ENCODE measurements at places on chromosomes 2 and 18.
A peak's percentile ranks its signal among the peaks of the same experiment; 100 is the strongest.

DNA sequence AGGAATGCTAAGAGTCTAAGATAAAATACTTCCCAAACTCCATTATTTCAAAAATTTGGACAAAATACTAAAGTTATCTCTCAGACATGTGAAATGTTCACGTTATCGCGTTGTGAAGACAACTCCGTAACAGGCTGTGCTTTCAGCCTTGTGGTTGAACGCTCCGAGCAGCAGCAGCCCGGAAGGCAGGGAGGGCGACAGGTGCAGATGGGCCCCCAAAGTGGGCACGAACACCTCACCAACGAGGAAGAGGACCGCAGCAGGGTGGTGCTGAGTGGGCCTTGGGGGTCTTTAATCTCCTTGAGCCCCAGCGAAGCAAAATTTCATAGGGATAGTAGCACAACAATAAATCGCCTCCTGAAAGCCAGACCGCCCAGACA is 1.0 kb upstream of the FAM110C start:
- no peak for DNase-seq

- DNase-seq: no peak
Observed at GRCh38 chr2:73406996-73407395, 21.4 kb downstream of the ALMS1 start.

GRCh38 chr18:55416791-55417190 is 171.2 kb downstream of the TCF4 start:
- no peak for DNase-seq

- no peak for DNase-seq
Observed at GRCh38 chr2:128502200-128502599, 183.5 kb upstream of the HS6ST1 start.

DNA sequence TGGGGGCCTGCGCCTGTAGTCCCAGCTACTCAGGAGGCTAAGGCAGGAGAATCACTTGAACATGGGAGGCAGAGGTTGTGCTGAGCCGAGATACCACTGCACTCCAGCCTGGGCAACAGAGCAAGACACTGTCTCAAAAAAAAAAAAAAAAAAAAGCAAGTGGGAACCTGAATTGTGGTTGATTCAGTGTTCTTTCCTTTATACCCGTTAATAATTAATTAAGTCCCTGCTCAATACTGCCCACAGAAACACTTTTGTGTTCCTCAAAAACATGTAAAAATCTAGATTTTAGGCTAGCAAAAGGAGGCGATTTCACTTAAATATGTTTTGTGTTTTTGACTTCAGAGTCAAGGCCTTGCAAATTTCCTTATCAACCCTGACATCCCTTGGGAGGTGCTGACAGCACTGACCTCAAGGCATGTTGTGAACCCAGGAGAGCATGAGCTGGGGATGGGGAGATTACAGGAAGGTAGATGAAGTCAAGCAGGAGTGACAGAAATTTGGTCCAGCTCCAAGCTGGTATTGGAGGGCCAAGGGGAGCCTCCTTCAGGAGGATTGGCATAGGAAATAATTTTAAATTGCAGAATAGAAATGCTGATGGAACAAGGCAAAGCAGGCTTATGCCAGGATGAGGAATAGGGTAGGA is 89.0 kb upstream of the PNPT1 start:
- DNase-seq: no peak

GRCh38 chr2:227906991-227907390 is 35.6 kb downstream of the DAW1 start:
- DNase-seq: no peak

DNA sequence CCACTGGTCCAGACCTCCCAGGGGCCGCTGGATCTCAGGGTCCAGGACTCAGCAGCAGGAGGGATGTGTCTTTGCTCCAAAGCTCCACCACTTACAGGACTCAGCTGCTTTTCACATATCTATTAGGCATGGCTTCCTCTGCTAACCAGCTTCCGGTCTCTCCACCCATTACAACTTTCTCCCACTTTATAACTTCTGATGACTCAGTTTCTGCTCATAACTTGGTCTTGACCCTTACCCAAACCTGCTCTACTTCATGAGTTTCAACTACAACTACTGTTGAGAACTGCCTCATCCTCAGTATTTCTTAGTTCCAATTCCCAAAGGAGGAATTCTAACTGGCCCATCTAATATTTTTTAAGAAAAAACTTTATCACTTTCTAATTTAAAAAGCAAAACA is 17.2 kb downstream of the SULT1C2 start:
- DNase-seq: no peak

DNA sequence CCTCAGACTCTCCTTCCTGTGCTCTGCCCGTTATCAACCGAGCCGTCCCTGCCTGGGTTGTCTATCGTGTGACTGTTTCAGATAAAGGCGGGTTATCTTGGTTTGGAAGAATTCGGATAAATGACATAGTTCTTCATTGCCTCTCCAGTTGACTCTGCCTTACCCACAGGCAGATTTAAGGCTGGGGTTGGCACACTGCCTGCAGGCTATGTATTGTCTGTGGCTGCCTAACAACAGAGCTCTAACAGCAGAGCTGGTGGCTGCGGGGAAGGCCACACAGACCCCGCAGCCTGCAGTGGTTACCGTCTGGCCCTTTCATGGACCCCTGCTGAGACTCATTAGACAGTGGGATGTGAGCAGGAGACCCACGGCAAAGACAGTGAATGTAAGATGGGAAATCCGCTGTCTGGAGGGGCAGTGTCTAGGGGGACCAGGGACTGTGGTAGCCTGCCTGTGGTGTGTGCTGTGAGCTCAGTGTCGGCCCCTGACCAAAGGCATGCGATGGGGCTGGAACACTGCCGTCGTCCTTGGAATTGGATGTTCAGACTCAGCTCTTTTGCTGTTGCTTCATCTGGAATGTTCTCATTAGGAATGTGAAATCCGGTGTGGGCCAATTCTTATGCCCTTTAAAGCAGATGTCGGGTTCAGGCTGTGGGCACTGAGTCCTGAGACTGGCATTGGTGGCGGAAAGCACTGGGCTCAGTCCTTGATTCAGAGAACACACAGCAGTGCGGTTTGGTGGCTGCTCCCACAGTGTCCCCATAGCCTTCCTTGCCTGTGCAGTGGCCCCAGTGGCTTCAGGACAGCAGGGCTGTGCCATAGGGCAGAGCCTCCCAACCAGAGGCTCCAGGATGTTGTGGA is 44.5 kb downstream of the SH3RF3 start:
- DNase-seq: no peak

- DNase-seq: no peak
Observed at GRCh38 chr2:141805302-141805701, 325.5 kb downstream of the LRP1B start.

DNA sequence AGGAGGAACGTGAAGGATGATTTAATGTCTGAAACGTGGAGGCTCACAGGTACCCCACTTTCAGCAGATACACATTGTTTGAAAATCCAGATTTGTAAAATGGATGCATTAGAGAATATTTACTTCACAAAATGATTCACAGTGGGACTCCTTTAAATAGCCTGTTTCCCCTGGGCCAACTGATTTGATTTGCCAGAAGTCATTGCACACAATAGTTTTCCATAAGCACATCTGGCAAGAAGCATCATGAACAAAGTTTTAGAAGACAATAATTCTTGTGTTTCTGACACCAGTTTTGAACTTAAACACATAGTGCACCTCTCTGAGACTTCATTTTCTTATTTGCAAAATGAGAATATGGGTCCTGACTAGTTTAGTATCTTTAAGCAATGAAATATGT is 451.4 kb upstream of the SLC14A2 start:
- no peak for DNase-seq

DNA sequence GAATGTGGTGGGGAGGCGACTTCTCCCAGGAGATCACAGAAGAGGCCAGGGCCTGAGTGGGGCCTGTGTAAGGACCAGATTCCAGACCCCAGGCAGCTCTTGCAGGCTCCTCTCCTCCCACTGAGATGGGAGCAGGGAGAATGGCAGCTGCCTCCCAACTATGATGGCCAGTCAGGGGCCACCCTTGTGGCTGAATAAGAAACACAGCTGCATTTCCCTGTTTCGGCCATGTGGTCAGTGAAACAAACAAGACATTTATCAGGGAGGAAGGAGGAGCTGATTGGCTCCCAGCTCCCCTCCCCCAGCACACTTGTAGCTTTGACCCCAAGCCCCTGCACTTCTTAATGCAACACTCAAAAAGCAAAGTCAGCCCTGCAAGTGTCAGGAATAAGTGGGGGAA is 143.5 kb downstream of the CELF4 start:
- no peak for DNase-seq

DNA sequence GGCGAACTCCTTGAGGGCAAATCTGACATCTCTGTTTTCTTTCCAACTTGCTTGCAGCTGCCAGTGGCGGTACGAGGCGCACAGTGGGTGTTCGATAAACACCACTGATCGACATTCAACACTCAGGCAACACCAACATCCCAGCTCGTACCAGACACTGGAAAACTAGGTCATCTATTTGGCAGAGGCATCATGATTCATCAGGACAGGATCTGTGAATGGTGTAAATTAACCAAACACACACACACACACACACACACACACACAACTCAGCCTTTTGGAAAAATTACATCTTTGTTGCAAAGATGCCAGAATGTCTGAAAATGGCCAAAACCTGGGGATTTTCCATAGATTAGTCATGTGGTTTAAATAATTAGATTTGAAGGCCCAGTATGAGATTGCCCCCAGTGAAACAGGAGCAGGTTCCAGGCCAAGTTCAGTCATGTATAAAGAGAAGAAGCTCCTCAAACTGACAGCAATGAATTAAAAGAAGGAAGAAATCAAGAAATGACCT is 150.5 kb upstream of the NCKAP5 start:
- no peak for DNase-seq

DNA sequence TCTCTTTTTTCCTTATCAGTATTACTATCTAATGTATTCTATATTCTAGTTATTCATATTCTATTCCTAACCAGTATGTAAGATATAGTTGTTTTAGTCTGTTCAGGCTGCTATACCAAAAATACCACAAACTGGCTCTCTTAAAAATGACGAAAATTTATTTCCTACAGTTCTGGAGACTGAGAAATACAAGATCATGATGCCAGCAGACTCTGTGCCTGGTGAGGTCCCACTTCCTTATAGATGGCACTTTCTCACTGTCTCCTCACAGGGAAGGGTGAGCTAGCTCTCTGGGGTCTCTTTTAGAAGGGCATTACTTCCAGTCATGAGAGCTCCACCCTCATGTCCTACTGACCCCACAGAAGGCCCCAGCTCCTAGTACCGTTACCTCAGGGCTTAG is 4.8 kb upstream of the ARHGAP15 start:
- no peak for DNase-seq

DNA sequence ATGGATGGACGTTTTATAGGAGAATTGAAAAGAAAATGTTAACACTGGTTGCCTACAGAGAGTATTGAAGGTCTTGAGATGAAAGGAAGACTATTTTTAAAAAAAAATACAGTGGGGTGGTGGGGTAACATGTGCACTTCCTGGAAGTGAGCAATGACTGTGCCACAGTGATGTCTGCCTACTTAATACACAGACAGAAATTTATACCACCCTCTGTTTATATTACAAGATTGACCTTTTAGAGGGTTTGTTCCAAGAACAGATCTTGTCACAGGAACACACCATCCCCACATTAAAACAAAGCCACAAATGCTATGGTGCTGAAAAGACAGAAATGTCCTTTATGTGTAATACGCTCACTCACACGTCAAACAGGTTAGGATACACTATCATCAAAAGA is 87.6 kb downstream of the THADA start:
- peak; percentile 30 for DNase-seq

GRCh38 chr18:55633032-55633431 is 45.0 kb upstream of the TCF4 start:
- DNase-seq: no peak

- no peak for DNase-seq
Observed at GRCh38 chr2:31253356-31254131, 19.6 kb downstream of the EHD3 start.

DNA sequence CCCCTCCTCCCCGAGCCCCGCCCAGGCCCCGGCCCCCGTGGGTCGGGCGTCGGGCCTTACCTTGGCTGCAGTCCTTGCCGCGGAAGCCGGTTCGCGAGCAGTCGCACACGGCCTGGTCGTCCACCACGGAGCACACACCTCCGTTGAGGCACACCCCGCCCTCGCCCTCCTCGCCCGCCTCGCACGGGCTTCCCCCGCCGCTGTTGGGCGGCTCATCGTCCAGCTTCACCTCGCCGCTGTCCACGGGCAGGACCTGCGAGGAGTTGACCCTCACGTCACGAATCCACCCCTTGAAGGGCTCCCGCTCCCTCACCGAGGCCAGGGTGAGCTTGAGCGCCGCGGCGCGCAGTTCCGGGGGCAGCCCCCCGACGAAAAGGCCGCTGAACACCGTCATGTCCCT is 4.5 kb downstream of the NRXN1 start:
- DNase-seq: no peak

GRCh38 chr2:101718993-101719571 is 21.6 kb downstream of the MAP4K4 start:
- peak; percentile 60 for DNase-seq

DNA sequence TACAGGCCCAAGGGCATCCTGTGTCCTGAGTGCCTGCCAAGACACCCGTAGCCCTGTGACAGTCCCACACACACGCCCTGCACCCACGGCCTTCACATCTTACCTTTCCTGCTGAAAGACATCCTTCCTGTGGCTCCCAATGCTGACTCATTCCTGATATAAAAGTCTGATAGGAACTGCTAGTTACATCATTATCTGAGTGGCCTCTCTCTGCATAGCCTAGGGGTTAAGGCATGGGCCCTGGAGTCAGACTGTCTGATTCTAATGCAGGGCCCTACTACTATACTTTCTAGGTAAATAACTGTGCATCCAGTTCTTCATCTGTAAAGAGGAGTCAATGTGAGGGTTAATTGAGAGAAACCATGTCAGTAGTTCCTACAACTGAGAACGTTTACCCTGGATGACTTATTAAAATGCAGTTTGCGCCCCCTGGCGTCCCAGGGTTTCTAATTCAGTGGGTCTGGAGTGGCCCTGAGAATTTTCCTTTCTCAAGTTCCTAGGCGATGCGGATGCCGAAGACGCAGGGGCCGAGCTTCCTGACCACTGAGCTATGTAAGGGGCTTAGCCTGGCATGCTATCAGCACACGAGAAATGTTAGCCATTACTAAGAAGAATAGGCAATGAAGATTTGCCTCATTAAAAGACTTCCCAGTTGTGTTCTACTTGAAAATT is 6.0 kb upstream of the GPR45 start:
- DNase-seq: peak; percentile 48

GRCh38 chr2:183948861-183949260 is 649.5 kb upstream of the ZNF804A start:
- no peak for DNase-seq

DNA sequence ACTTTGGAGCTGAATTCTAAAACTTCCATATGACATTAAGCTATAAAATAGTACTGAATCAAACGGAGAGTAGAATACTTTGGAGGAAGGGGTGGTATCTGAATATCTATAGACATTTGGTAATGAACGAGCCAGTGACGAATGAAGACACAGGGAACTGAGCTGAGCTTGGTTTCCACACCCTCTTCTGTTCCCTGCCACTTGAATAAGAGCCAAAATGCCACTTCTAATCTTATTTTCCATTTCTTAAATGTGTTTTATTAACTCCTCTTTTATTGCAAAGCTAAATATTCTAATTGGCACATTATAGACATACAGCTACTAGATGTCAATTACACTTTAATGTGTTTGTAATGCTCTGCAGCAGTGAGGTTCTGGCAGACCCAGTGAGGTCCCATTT is 76.1 kb downstream of the AFF3 start:
- no peak for DNase-seq

Data from CD4-positive, alpha-beta T cell treated with Interferon alpha-2 for 1 hour (primary cell).